ENCODE measurements at places on chromosomes 1 and 21.

GRCh38 chr1:115237507-115237906, 100.5 kb downstream of the NGF start:
- no peak for DNase-seq

- no peak for DNase-seq
Measured at GRCh38 chr21:45502006-45502345, 40.3 kb downstream of the SLC19A1 start.

DNA sequence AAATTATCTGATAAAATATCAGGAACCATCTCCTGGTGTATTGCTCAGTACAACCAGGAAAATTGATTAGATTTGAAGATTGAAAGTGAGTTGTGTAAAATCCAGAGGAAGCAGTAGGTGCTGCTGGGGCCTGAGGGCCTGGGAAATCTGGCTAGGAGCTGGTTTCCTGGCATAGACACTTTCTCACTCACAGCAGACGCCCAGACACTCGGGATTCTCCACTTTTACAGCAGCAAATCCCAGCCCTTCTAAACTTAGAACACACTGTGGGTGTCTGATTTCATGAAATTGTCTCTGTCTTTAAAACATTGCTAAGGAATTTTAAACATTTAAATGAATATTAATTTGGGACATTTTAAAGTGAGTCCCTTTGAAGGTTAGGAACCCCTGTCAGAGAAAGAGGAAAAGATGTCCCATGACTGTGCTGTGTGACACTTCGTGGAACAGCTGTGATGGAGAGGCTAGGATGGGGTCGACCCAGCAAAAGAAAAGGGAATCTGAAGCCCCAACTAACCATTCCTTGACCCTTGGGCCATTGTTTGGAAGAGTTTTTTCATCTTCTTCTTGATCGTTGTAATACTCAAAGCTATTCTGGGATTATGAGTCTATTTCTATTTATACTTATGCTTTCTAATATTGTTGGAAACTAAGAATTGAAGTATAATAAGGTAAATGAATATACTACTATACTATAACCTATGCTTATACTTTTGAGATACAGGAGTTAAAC, 49.0 kb upstream of the VAMP3 start:
- no peak for DNase-seq

- DNase-seq = no peak
Measured at GRCh38 chr1:230130172-230130944, 63.3 kb downstream of the GALNT2 start.

- DNase-seq = peak; percentile 79
Measured at GRCh38 chr1:25799935-25800702, at the start of gene SELENON. Gene SELENON, plus strand, starts transcription at chr1:25800193. Its CDS starts 38 bp downstream, at chr1:25800231.

GRCh38 chr1:55316502-55316901, 101.3 kb upstream of the USP24 start:
- DNase-seq = no peak

GRCh38 chr1:239662950-239663349, 276.6 kb downstream of the CHRM3 start:
- no peak for DNase-seq

- DNase-seq = no peak
Measured at GRCh38 chr1:100892554-100892953, 2.1 kb downstream of the EXTL2 start.

DNA sequence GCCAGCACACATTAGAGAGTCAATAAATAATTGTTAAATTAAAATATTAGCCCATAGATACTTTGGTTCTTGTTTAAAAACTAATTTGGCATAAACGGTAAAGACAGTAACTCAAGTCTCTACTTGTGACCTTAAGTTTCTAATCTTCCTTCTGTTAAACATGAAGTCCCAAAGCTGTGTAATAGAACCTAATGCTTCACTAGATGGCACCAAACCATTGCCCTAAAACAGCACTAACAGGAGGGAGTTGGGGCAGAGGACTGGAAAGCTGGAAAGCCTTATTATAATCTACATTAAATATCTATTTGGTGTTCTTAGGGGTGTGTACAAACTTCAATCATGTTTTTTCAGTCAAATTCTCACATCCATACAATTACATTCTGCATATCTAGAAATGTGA, 176.7 kb downstream of the OLFM3 start:
- DNase-seq = no peak

DNA sequence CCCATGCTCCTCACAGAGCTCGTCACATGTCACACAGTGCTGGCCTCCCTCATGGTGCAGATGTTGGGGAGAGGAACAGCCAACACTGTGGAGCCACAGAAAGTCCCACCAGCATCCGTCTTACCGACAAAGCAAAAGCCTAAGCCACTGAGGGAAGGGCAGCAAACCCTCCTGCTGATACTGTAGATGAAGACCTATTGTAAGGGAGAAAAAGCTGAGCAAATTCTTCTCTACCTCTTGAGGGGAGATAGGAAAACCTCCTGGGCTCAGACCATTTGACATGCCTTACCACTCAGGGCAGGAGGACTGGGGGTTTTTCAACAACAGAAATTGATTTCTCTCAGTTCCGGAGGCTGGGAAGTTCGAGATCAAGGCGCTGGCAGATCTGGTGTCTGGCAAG, 95.9 kb downstream of the WDR64 start:
- DNase-seq = no peak

GRCh38 chr1:178768423-178768822, 43.4 kb downstream of the RALGPS2 start:
- no peak for DNase-seq

DNA sequence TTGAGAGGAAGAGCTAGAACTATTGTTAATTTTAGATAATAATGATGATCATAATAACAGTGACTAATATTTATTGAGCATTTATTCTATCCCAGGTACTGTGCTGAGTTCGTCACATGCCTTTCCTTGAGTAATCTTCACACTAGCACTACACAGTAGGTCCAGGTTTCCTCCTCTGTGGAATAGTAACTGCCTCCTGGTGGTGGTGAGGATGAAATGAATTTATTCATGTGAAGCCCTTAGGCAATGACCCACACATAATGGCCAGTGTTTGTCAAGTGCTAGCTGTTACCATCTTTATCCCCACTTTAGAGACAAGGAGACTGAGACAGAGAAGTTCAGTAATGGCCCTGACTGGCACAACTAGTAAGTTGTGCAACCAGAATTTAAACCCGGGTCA, 5.9 kb downstream of the NIPAL3 start:
- no peak for DNase-seq

All from HuH-7.5 (cell line).